ENCODE measurements at places on chromosomes 3 and 15.

- DNase-seq, result no peak
These were observed 21.4 kb upstream of the MUC20 start for GRCh38 chr3:195699388-195699771.

GRCh38 chr15:34233614-34234013, 8.8 kb downstream of the EMC4 start:
- DNase-seq, result no peak

- DNase-seq, result no peak
These were observed 234.2 kb downstream of the TBC1D5 start for GRCh38 chr3:17508180-17508752.

DNA sequence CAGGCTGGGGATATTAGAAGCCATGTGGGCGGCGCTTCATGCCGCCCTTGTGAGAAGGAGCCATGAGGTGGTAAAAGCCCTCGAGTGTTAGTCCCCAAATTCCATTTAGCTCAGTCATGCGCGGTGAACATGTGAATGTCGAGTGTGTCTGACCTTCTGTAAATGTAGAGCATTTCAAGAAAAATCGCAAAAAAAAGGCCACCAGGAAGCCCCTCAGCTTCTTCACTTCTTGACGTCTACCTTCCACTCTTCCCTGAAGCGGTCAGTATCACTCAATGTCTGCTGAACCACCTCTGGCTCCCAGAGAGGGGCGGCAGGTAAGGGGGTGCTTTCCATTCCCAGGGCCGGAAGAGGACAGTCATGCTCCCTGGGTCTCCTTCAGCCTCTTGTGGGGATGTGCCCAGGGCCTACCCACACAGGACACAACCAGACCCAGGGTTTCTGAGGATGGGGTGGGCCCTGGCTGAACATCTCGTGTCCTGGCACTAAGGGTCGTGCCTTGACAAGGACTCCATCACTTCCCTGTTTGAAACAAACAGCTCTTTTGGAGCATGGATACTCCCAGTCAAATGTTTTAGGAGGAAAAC, 274.9 kb downstream of the FAM43A start:
- DNase-seq, result no peak

DNA sequence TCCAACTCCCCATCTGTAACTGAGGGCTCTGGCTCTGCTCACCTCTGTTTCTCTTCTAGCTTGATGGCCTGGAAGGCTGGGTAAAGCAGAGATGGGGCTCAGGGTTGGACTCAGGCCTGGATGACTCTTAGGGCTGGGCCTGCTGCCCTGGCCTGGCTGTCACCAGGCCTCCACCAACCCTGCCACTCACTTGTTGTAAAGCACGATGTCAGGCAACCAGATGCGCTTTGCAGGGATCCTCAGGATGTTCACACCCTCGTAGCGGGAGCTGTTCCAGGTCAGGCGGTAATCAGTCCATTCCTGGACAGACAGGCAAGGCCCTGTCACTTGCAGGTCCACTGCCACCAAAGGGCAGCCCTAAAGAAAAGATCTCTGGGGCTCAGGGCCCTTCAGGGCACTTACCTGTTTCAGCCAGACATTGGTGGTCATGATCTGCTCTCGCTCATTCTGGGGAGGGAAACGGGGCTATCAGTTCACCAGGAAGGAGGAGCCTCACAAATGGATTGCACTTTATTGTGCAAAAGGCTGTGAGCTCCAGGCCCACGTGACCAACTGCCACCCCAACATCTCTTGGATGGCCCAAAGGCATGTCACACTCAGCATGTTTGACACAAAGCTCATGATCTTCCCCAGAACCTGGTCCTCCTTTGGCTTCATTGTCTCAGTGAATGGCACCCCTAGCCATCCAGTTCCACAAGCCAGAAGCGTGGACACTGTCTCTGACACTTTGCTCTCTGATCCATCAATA, 9.9 kb downstream of the CHRNB4 start:
- no peak for DNase-seq

DNA sequence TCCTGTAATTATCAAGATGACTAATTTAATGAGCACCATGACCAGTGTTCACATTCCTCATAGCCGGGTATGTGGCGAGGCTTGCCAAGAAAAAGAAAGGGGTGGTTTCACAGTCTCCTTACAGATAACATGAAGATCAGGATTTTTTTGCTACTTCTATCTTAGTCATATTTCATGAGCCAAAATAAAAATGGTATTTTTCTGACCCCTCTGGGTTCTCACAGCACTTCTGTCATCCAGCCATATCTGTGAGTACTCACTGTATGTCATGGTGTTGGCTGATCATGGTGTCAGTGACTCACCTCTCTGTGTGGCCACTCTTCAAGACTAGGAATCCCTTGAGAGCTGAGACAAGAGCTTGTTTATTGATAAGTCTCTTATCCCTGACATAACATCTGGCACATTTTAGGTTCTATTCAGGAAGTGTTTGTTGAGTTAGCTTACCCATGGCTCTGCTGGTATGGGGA, 130.5 kb upstream of the LMCD1 start:
- DNase-seq, result no peak

DNA sequence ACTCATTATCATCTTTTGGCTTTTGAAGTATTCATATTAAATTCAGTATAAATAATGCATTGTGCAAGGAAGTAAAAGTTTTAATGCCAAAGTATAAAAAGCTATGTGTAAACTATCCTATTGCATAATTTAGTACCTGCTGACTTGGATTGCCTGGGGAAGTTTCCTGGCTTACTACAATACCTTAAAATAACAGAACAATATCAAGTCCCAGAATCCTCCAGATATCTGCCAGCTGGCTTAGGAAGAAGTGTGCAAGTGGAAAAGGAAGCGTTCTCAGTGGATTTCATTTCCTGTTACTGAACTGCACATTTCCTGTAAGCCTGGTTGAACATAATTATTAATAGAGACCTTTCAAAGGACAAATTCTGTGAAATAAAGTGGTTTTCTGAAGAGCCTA, 236.7 kb downstream of the ADAMTSL3 start:
- DNase-seq, result no peak

- DNase-seq, result no peak
These were observed 720 bp upstream of the TNIK start for GRCh38 chr3:171460725-171461524.

- no peak for DNase-seq
These were observed 221.0 kb downstream of the RSRC1 start for GRCh38 chr3:158330870-158331269.

GRCh38 chr15:59191855-59192237, 14.8 kb upstream of the LDHAL6B start:
- no peak for DNase-seq

DNA sequence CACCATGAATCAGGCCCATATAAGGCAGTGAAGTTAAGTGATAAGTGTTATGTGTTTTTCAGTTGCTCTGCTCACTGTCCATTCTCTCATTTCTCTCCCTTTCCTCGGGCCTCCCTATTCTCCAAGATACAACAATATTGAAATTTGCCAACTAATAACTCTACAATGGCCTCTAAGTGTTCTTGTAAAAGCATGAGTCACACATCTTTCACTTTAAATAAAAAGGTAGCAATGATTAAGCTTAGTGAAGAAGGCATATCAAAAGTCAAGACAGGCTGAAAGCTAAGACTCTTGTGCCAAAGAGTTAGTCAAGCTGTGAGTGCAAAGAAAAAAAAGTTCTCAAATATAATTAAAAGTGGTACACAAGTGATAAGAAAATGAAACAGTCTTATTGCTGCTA, 675.4 kb downstream of the OTOL1 start:
- DNase-seq, result no peak

DNA sequence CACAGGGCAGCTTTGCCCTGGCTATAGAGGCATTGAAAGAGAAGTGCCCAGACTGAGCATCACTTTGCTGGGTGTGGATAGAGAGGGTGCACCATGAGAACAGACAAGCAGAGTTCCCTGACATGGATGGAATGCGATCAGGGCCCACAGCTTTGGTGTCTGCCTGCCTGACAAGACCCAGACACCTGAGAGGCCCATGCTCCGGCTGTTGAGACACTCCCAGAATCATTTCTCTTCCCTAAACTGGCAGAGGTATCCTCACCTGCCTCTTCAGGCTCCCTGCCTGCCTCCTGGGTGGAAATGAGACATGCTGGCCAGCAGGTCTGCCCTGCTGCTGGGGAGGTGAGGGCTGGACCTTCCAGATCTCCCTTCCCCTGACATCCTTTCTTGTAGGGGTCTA, 10.4 kb upstream of the CHST14 start:
- DNase-seq, result no peak

DNA sequence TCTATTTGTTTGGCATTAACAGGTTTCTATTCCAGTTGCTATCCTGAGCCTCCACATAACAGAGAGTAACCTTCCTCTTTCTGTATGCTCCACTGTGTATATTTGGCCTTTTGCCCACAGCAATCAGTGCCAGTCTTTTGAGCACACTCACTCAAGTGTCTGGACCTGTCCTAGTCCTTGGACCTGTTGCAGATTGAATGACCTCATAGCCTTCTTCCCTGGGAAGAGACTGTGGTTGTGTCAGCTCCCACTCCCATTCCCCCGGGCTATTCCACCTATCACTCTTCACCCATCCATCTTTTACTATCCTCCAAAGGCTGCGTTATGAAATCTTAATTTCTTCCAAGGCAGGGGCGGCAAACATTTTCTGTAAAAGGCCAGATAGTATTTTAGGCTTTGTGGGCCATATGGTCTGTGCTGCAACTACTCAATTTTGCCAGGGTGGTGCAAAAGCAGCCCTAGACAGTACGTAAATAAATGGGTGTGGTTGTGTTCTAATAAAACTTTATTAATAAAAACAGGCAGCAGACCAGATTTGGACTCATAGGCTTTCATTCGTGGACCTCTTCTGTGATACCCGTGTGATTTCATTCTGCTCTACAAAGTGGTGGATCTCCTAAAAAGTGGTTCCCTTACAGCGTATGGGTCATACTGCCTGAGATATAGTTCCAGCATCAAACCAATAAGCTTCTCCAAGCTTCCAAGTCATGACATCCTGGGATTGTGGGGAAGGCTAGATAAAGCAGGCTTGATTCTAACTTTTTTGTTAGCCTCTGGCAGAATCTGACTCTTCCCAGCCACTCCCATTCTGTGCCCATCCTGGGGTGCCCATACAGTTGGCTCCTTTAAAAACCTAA, 57.4 kb downstream of the CDAN1 start:
- no peak for DNase-seq

DNA sequence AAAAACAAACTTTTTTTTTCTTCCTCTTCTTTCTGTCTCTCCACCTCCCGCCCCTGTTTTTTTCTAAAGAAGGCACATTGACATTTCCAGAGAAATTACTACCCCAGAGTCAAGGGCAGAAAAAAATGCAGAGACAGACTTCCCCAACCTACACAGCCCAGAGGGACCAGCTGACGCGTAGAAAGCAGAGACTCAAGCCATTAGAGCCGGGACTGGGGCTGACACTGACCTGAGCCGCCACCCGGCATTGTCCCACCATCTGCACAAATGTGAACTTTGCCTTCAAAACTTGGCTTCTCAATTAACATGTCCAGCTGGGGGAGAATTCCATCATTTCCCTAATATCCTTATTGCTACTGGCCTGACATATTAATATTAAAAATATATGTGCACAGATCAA, 385.6 kb downstream of the NR2F2 start:
- no peak for DNase-seq

DNA sequence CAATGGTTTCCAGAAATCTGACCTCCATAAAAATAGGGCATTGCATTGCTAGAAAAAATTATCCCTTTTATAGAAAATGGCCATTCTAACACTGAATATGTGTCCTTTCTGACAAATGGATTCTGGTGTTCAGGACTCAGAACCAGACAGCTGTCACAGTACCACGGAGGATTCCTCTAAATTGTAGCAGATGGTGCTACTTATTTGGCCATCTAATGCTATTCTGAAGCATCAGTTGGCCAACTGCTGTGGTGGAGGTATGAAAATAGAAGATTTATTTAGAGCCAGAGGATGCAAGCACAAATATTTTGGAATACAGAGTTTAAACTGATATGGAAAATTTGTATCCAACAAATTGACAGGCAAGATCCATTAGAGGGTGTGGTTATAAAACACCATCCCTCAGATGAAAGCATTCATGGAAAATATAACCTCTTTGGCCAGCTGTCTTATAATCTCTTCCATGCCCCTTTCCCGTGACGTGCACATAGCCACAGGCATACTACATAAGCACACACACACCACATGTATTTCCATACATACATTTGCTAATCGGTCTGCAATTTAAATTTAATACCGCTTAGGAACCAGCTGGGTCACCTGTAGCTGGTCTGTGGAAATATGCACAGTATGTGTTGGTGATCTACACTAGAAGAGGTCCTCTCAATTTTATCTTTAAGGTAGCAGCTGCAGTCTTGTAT, 302.7 kb upstream of the KCNMB2 start:
- no peak for DNase-seq

GRCh38 chr3:52026041-52026440, 30.3 kb downstream of the DUSP7 start:
- DNase-seq, result no peak

DNA sequence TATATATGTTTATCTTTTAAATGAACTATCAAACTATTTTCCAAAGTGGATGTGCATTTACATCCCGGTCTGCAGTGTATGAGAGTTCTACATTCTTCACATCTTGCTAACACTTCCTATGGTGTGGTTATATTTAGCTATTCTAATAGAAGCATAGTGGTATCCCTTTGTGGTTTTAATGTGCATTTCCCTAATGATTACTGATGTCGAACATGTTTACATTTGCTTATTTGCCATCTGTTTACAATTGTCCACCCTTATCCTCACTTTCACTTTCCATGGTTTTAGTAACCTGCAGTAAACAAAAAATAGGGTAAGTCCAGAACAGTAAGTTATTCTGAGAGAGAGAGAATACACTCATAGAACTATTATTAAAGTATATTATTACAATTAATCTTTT, 360.5 kb upstream of the NAALADL2 start:
- DNase-seq, result no peak

DNA sequence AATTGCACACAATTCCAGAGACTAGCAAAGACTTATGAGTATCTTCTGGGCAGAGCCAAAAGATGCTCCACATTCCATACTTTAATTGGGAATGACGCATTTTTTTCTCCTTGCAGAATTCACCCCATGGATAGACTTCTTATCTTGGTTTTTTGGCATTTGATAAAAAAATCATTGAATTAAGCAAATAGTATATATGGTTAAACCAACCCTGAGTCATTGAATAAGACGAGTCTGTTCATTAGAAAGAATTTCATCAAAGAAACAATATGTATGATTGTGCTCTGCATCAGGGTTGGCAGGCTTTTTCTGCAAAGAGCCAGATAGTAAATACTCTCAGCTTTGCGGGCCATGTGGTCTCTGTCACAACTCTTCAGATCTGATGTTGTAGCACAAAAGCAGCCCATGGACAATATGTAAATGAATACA, 9.2 kb upstream of the PDZRN3 start:
- DNase-seq, result no peak

- DNase-seq, result no peak
These were observed 484.2 kb downstream of the MECOM start for GRCh38 chr3:169179321-169179720.

All from stimulated activated CD8-positive, alpha-beta memory T cell treated with anti-CD3 and anti-CD28 coated beads, Interleukin-4, amount 100 ng/mL, for 4 hours (primary cell).